GM18507 (cell line): ENCODE measurements at places on chromosomes 12 and 14.
A peak's percentile ranks its signal among the peaks of the same experiment; 100 is the strongest.

GRCh38 chr14:70237710-70238109 is 49.0 kb upstream of the SLC8A3 start:
- DNase-seq = no peak

GRCh38 chr12:124971603-124972002 is 17.3 kb downstream of the DHX37 start:
- DNase-seq = no peak

GRCh38 chr12:42769455-42769854 is 179.9 kb upstream of the PRICKLE1 start:
- no peak for DNase-seq

- DNase-seq = no peak
Measured at GRCh38 chr14:67963960-67964812, 144.6 kb downstream of the RAD51B start.

DNA sequence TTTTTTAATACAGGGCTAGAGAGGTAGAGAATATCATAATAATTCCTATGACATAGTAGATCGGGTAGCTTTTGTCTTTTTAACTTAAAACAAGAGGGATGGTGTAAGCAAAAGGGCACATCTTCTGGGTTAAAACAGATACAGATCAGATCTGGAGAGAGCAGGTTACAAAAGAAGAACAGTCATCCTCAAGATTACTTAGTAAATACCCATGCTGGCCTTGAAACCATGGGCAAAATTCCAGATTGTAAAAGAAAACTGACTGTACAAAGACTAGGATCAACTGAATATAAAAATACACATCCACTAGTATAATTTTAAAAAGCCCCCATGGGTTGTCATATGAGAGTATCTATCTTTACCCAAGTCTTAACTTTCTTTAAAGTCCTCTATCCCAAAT is 76.7 kb downstream of the MED13L start:
- no peak for DNase-seq

GRCh38 chr14:33794791-33795305 is 156.0 kb downstream of the EGLN3 start:
- no peak for DNase-seq

GRCh38 chr12:63828867-63829266 is 15.6 kb upstream of the SRGAP1 start:
- DNase-seq = no peak

DNA sequence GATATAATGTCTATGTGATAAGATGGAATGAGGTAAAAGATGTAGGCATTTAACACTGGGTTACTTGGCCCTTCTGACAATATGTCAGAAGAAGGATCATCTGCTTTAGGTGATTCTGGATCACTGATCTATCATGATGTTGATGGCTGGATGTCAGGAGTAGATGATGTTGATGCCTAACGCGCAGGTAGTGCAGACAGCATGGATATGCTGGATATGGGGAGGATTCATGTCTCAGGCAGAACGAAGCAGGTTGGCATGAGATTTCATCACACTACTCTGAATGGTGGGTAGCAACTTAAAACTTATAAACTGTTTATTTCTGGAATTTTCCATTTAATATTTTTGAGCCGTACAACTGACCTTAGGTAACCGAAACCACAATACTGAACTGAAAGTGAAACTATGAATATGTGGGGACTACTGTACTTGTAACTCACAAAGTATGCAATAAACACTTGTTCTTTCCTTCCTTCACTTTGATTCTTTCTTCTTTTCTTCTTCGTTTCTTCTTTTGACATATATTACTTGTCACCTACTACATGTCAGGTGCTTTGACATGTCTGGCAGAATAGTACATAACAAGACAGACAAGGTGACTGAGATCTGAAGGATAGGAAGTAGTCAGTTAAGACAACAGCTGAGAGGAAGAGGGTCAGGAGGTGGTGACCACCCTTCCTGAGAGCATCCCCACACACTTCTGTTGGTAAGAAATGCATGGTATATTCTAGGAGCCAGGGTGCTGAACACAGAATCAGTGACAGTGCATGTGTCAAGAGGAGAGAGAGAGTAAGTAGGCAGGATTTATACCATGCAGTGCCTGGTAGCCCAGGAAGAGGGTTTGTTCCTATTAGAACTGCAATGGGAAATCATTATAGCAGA is 238.8 kb downstream of the PPFIA2 start:
- no peak for DNase-seq

- no peak for DNase-seq
Measured at GRCh38 chr12:78886719-78887407, 22.3 kb downstream of the SYT1 start.

GRCh38 chr12:42944516-42944915 is 355.0 kb upstream of the PRICKLE1 start:
- DNase-seq = no peak

DNA sequence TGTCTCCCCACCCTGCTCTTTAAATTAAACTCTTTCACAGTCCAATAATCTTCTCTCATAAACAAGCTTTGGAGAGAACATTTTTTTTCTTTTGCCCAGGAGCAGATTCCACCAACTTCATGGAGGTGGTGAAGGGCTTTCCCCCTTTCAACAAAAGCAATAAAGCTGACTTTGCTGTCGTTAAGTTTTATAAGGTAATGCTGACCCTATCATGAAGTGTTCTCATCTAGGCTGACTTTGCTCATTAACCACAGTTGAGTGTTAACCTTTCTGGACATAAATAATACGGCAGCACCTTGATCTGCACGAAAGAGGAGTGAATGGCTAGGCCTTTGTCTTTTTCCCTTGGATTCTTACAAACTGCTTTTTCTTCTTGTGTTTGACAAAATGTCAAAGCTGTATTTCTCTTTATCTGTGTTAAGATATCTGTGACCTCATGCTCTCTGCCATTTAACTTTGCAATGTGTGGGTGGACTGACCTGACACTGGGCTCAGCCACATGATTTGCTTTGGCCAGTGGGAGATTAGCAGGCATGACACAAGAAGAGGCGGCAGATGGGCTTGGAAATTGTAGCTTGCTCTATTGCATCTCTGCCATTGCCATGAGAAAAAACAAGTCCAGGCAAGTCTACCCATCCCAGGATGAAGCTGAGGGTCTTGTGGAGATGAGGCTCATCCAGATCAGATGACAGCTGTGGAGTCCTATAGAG is 470.9 kb upstream of the CCDC196 start:
- DNase-seq = no peak

DNA sequence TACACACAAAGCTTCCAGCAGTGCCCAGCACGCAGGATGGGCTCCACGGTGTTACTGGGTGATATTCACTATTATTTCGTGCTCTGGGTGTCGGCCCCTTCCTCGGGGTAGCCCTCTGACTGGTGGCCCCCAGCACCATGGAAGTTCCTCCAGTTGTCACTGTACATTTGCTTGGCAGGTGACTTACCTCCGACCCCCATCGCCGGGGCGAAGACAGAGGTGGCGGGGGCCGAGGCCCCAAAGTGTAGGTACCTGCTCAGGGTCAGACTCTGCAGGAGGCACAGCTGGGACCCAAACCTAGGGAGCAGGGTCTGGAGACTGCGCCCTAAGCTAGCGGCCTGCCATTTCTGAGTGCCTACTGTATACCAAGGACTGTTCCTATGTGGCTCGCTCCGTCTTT is 98.9 kb downstream of the RFLNA start:
- DNase-seq = no peak

- no peak for DNase-seq
Measured at GRCh38 chr14:64501411-64502171, 2.0 kb downstream of the ZBTB25 start.

GRCh38 chr12:70149013-70149412 is 94.2 kb upstream of the CNOT2 start:
- DNase-seq = no peak

- no peak for DNase-seq
Measured at GRCh38 chr14:55038708-55039107, 11.7 kb downstream of the SOCS4 start.

DNA sequence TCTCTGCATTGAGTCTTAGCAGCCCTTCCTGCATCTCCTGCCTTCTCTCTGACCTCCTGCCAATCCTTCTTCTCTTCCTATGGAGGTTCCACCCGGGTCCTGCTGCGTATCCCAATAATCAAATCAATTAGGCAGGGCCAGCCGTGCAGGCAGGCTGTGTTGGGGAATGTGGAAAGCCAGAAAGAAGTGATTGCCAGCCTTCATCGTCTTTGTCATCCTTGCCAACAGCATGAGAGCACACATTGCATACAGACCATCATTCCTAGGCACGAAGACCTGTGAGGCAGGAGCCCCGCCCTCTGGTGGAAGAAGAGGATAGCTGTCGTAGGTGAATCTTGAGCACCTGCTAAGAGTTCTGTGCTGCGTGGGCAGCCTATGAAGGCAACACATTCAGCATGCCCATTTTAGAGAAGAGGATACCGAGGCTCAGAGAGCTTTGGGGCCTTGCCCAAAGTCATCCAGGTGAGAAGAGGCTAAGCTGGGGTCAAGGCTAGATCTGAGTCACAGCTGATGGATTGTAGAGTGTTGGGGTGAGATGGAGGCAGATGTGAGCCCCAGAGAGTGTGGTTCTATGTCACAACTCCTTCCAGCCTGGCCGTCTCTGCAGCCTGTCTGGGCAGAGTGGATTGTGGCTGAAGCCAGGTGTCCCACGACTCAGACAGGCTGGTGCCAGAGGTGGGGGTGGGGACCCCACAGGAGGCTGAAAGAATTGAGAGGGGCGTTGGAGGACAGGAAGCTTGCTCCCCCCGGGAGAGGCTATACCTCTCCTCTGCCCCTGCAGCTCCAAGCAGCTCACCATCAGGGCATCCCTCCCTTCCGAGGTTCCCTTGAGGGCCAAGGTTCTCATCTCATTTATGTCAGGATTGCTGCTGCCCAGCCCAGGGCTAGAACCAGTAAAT is 12.7 kb downstream of the C14orf132 start:
- DNase-seq = peak; percentile 25

GRCh38 chr14:89279649-89280232 is 137.3 kb downstream of the FOXN3 start:
- no peak for DNase-seq

DNA sequence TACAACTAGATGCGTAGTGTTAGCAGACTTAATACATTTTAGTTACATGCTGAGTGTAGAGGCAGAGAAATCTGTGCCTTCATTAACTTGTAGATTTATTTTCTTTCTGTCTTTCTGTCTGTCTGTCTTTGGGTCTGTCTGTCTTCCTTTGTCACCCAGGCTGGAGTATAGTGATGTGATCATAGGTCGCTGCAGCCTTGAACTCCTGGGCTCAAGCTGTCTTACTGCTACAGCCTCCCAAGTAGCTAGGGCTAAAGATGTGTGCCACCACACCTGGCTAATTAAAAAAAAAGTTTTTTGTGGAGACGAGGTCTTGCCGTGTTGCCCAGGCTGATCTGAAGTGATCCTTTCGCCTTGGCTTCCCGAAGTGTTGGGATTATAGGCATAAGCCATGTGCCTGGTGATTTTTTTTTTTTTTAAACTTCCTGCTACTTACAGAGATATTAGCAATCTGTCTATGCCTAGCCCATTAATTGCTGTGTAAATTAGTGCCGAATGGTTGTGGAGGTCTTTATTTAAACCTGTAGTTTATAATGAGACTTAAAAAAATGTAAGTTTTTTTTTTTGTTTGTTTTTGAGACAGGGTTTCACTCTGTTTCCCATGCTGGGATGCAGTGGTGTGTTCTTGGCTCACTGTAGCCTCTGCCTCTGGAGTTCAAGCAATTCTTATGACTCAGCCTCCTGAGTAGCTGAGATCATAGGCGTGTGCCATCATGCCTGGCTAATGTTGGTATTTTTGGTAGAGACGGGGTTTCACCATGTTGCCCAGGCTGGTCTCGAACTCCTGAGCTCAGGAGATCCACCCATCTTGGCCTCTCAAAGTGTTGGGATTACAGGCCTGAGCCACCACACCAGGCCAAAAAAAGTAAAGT is 22.8 kb downstream of the ERC1 start:
- DNase-seq = no peak

- DNase-seq = no peak
Measured at GRCh38 chr12:19780460-19780859, 341.2 kb downstream of the AEBP2 start.

GRCh38 chr14:66944872-66945271 is 244.4 kb upstream of the GARIN2 start:
- DNase-seq = no peak

DNA sequence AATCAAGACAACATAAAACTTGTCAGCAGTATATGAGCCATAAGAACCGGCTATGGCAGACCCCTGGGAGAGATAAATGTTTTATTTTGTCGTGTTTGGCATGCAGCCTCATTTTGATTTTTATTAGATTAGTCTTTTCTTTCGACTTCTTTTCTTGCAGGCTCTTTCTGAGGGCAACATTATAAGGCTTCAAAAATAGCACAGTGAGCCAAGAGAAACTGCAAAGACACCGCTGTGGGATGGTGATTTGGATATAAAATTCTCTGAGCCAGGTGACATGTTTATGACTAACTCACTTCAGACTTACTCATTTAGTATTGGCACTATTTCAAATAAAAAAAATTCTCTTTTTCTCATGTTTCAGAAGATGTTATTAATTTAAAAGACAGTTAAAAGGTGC is 96.8 kb upstream of the PKP2 start:
- DNase-seq = no peak

DNA sequence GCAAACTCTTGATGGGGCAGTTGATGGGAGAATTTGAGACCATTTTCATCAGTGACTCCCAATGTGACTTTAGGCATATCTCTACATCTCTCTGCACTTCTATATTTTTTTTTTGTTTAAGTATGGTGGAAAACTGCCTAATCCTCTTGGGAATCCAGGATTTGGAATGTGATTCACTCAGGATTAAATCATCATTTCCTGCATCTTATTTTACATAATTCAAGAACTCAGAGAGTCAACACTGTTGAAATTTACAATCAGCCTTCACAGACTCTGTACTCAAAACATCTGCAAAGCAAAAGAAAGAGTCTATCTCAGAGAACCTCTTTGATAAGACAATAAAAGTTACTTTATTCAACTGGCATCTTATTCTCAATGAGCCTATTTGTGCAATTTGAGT is 260.7 kb upstream of the NOS1 start:
- no peak for DNase-seq

DNA sequence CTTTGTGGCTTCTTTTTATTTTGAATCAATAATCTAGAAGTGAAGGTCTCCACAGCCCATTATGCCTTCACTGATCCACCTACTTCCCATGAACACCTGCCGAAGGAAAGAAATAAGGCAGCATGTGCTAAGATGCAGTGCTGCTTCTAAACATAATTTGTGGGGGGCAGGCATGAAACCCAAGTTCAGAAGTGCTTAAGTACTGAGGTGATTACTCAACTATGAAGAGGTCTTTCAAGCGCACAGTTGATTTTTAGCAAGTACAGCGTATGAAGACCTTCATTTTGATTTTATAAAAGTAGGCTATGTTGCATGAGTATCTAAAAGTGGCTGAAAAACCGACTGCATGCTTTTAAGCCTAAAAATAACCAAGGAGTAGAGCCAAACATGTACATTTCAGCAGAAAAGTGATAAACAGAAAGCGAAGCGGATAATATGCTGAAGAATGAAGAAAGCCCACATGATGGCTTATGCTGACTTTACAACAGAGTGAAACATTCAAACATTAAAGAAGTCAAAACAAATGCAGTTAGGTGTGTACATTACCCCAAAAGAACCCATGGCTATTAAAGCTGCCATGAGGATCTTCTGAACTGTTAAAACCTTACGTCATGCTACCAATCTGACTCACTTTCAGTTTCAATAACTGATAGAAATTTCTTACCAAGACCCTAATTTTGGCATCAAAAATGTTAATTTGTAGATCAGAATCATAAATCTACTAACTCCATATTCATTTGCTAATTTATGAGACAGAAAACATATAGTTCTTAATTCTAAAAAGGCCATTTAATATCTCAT is 29.3 kb downstream of the KICS2 start:
- peak; percentile 15 for DNase-seq

GRCh38 chr12:101733166-101733565 is 6.1 kb downstream of the SYCP3 start:
- no peak for DNase-seq
